ENCODE measurements at places on chromosomes 16 and 17.

GRCh38 chr17:29570521-29570920 lies 2.0 kb downstream of the TP53I13 start:
- DNase-seq = no peak

DNA sequence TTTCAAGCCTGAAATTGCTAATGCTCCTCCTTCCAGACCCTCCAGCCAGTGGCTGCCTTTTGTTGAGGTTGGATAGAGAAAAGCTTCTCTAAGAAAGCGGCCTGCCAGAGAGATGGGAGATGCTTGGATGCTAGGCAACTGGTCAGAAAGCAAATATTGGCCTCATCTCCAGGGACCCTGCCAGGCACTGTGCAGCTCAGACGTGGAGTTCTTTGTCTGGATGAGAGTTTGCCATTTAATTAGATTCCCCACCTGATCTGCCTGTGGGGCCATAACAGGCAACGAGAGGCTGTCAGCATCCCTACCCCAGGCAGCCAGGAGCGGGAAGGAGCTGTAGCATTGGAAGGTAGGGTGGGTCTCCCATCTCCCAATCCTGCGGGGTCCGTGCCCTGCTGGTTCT lies 52.7 kb downstream of the ASIC2 start:
- no peak for DNase-seq

DNA sequence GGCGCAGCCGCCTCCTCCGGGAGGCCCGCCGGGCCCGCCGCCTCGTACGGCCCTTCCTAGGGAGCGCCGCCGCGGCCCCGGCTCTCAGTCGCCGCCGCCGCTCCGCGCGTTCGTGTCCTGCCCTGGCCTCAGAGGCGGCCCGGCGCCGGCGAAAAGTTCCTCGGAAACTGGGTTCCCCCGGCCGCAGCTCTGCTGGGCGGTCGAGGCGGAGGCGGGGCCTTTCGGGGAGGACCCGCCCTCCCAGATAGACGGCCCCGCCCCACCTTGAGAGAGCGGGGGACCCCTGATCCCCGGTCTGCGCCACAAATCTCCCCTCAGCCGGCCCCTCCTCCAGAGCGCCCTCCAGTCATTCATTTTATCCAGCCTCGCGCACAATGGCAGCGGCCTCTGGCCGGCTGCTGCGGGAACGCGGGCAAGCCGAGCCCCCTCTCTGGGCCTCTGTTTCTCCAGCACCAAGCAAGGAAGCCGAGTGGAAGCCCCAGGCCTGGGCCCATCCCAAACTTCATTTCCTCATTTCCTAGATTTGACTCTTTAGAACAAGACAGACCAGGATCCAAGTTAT lies at the start of gene SREBF1:
Gene SREBF1 (minus strand): TSS at position 169 of the 562 bp plus-strand sequence. CDS start 169 bp downstream, outside the sequence.
- peak; percentile 38 for DNase-seq

GRCh38 chr17:28938552-28938951 lies 12.8 kb downstream of the PHF12 start:
- no peak for DNase-seq

DNA sequence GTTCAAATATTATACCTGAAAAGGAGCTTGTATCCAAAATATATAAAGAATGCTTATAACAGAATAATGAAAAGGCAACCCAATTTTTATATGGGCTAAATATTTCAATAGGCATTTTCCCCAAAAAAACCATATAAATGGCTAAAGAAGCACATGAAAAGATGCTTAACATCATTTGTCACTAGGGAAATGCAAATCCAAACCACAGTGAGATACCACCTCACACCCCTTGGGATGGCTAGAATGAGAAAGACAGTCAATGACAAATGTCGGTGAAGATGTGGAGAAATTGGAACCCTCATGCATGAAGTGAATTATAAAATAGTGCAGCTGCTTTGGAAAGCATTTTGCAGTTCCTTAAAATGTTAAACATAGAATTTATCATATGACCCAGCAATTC lies 3.1 kb downstream of the TNFRSF13B start:
- DNase-seq = no peak

DNA sequence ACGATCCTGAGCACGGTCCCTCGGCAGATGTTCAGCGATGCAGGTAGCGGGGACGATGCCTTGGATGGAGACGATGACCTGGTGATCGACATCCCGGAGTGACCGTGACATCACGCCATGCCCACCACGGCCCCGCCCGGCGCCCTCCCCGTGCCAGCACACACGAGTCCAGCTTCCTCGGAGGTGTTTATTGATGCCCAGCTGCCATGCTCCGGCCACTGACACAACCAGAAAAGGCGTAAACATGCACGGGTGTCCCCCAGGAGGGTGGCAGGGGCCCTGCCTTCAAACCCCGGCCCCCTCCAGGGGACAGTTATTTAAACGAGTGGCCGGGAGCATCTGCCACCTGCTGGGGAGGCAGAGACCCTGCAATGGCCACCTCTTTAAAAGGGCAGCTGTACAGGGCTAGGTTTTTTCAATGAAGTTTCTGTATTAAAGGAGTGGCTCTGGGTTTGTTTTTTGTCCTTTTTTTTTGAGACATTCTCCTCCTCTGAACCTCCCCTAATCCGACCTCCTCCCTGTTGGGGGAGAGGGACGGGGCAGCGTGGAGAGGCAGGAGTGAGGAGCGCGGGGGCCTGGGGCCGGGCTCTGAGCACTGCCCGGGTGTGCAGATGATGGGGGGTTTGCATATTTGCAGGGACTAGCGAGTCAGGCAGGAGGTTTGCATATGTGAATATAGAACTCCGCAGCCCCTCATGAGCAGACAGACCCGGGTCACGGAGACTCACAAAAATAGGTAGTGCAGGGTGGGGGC lies 5.3 kb downstream of the DOC2A start:
- no peak for DNase-seq

DNA sequence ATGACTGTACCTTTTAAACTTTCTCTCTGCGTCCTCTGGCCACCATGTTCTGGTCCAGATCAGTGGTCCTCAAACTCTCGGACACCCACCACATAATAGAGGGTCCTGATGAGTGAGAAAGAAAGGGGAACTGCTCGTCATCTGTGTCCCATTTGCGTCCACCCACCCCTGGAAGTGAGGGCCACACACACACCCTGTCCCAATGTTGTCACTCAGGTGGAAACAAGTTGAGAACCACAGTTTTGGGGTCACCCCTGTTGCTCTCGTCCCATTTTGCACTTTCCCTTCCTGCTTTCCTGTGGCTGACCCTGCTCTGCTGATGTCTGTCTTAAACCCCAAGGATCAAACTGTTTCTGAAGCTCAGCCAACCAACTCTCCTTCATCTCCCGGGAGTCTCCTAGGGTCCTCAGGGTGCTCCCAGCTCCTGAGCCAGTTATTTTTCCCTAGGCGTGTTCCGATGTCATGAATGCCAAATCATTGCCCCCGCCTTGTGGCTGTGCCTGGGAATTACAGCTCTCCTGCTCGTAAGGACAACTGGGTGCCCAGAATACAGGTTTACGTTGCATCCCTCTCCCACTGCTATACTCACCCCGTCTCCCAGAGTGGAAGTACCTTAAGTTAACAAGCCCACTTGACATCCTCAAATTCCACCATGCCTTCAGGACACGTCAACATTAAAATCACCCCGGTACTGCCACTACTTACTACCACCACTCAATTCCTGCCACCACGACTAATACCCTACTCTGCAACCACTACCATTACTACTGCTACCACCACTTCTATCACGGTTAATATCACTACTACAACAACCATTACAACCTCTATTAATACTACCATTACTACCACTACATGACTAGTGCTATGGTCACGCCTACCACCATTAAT lies 26.0 kb upstream of the HNF1B start:
- DNase-seq = peak; percentile 40

DNA sequence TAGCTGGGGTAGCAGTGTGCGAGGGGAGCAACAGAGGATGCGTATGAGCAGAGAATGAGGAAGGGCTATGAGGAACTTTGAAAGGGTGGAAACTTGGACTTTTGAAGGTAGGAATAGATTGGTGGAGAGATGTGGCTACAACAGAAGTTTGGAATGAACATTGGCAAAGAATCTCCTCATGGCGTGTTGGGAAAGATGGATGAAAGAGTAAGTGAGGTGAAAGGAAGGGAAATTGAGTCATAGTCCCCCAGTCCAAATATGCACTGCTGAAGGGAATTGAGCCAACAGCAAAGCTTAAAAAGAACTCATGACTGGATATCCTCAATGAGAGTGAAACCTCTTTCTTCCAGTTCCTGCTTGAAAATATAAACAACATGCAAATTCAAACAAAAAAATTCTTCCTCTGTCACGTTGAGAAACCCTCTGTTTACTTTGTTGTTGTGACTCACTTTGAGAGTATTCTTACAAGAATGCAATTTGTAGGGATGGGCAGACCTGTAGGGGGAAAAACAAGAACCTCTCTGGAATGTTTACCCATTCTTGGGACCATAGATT lies 313.2 kb upstream of the KCNJ16 start:
- DNase-seq = no peak

DNA sequence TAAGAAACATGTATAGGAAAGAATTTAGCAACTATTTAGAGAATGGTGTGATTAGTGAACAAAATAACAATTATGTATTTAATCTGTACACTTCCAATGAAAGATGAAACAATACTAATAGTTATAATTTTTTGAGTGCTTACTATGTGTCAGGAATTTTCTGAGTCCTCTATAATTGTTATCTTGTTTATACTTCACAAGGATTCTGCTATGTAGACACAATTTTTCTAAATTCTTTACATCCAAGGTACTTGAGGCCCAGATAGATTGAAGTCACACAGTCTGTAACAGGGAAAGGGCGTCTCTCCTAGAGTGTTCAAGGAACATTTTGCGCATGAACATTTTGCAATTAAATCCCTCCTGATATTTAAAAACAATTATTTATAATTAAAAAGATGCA lies 1.1 kb upstream of the KRTAP4-12 start:
- DNase-seq = no peak

- DNase-seq = no peak
These were observed 3.0 kb upstream of the ITGAX start for GRCh38 chr16:31351942-31352325.

- no peak for DNase-seq
These were observed 8.9 kb downstream of the ADAD2 start for GRCh38 chr16:84199861-84200260.

DNA sequence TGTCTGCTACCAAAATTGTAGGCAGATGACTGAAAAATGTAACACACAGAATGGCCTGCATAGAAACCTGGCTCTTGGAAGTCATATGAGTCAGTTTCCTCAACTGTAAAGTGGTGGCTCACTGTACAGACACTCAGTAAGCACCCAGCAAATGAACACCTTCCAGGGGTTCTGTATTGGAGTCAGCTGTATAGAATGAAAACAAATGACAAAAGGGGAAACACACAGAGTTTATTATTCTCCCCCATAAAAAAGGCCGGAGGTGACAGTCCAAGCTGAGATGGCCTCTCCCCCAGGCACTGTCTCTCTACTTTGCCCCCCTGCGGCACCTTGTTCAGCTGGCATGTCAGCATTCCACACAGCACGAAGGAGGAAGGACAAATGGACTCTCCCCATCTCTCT lies 6.2 kb upstream of the MEOX1 start:
- no peak for DNase-seq
